ENCODE measurements at places on chromosomes 13 and 19.

DNA sequence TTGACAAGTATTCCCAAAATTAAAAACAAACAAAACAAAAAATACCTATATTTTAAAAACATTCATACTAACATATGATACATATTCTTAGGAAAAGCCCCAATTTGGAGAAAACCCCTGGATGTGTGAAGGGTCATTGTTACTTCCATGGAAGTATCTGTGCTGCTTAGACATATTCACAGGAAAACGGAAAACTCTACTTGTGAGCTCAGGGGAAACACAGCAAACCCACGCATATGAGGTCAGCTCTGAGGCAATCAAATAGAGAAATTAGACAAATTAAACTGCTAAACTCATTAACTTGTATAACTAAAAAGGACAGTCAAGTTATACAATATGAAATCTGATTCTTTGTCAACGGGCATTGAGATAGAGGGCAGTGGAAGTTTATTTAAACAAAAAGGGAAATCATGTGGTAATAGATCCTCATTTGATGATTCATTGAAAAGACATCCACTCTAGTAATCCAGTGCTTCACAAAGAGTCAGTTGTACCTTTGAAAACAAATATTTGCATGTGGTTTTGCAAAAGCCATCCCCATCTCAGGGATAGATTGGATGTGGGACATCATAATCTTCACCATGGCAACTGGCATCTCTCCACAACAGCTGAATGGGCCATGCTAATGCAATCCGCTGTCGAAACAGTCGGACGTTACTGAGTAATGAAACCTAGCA lies 423.4 kb downstream of the ITGBL1 start:
- DNase-seq: peak; percentile 75

DNA sequence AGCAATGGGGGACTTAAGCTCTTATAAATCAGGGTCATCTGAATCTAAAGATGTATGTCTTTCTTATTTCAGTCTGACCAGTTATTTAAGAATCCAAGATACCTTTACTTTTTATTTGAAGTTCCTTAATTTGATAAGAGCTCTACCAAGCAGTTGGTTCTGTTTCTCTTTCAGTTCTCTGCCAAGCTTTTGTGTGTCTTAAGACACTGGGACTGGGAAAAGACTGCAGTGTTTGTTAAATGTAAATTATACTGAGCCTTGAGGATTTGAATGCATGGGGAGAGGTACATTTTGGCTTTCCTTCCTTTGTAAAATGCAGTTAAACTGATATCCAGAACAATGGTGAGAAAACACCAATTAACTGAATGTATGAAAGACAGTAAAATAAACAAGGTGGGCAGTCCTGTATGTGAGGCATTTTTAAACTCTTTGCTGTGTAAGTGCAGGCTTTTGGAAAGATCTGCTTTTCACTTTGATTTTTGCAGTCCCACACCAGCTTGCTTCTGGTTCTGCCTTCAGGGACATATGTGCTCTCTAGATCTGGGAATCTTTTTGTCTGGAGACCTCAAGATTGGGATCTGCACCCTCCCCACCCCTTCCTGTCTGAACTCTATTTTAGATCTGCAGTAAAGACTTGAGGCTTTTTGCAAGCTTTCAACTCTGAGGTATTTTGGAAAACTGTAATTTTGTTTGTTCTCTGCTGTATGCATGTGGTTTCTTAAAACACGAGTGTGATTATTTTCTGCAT lies 77.6 kb downstream of the LRCH1 start:
- DNase-seq: no peak

GRCh38 chr19:32018014-32018413 lies 327.4 kb upstream of the ZNF507 start:
- DNase-seq: no peak

- no peak for DNase-seq
Measured at GRCh38 chr19:41748012-41748411, 7.3 kb upstream of the CEACAM6 start.

GRCh38 chr19:33988601-33989000 lies 183.7 kb upstream of the LSM14A start:
- DNase-seq: no peak

GRCh38 chr13:99053636-99054233 lies 75.9 kb upstream of the DOCK9 start:
- DNase-seq: no peak

- no peak for DNase-seq
Measured at GRCh38 chr13:68609661-68610060, 1379.5 kb upstream of the PCDH9 start.

GRCh38 chr13:28268800-28269223 lies 130.5 kb downstream of the PAN3 start:
- DNase-seq: no peak

- DNase-seq: no peak
Measured at GRCh38 chr19:49889687-49890348, 6.9 kb downstream of the IL4I1 start.

- no peak for DNase-seq
Measured at GRCh38 chr19:54448040-54448773, 792 bp upstream of the LENG8 start.

DNA sequence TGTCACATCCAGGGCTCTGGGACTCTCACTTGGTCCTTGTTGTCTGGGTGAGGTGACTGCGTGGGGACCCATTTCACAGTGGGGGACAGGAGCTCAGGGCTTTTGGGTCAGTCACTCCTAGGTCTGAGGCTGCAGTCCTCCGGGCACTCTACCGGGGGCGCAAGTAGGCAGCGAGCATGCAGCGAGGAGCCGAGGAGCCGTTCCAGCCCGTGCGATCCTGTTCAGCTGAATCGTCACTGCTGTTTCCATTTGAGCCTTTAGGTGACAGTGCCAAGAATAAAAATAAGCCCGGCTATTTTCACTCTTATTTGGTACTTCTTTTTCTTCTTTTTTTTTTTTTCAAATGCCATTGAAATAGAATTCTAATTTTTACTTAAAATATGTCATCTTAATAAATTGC lies 126.5 kb downstream of the ZNF536 start:
- no peak for DNase-seq

Data from NCI-H2081 treated with DMSO at 0.1 percent for 48 hours (cell line).